Ureter (tissue), 1 donor: ENCODE measurements at places on chromosomes 7 and 10. TPM values are rescaled to one million over a fixed set of nuclear protein-coding genes. Genes with fewer than 3 reads are reported as not detected.

CLCN1 gene
- 0.31 TPM for total RNA-seq

CALHM3 gene
- not detected for total RNA-seq

REEP3 gene
- 56.7 TPM for total RNA-seq

SPDYE6 gene
- not detected for total RNA-seq

EN2 gene
- not detected for total RNA-seq

- peak; percentile 76 for DNase-seq
Measured at GRCh38 chr7:27235387-27236311, 7.0 kb upstream of the EVX1 start.

DNA sequence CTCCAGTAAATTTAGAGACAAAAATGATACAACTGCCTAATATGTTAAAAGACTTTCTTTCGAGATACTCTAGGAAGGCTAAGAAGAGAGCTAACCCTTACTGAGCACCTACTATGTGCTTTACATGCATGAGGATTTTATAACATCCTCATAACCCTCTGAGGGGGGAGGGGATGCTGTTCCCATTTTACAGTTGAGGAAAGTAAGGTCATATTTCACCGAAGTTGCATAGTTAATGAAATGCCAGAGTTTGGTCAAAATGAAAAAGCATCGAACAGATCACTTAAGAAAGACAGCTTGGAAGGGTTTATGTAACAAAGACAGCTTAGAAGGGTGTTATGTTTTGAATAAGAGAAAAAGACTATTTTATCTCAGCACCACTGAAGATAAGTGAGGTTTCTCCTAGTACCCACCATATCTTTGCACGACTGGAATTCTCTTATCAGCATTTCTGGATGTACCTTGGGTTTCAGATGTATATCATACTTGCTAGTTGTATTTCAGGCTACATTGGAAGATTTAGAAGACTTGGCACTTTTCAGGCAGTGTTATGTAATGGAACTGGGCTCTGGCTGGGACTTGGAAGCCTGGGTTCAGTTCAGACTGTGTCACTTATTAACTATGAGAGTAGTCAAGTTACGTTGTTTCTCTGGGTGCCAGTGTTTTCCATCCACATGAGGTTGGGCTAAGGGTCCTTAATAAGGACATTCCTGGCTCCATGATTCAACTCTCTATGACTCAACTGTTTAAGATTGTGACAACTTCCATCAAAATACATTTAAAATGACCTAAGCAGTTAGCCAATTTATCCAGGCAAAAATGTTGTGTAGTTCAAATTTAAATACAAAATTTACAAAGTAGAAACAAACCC is 6.0 kb downstream of the RHOBTB1 start:
- no peak for DNase-seq

DNA sequence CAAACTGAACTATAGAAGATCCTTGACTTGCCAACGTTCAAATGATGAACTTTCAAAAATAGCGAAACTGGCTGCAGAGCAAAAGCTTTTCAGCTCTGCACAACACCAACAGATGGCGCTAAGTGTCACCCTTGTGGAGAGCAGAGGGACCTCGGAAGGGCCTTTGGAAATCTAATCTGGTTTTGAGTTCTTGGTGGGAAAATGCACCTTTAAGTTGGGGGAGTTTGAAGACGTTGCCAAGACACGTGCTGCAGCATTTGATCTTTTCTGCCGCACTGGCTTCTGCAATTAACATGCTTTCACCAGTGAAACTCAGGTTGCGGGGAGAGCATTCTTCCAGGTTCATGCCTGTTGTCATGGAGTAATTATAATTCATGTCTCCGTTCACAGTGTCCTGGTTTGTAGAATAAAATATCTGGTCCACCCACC is 26.3 kb upstream of the WDR11 start:
- DNase-seq, result no peak

GRCh38 chr7:140383954-140384713 is 14.2 kb downstream of the SLC37A3 start:
- DNase-seq, result no peak

DNA sequence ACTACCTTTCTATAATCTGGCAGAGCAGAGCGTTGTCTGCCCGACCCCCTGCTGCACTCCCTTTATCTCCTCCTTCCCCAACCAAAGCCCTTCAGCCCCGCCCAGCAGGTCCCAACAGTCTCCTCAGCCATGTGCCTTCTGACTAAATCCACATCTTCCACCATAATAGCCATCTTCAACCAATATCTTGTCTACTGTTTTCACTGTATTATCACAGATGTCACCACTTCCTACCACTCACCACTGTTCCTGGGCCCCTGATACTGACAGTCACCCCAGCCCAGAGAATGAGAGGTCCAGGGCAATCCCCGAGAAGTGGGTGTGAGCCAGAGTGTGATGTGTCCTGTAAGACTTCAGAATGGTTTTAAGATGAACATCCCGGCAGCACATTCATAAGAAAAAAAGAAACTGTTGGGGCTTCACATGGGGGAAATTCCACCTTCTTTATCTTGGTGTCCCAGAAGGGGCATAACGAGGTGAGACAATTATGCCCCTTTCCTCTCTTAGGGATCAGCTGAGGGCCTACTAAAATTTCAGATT is 25.3 kb downstream of the CCDC6 start:
- DNase-seq, result no peak

DNA sequence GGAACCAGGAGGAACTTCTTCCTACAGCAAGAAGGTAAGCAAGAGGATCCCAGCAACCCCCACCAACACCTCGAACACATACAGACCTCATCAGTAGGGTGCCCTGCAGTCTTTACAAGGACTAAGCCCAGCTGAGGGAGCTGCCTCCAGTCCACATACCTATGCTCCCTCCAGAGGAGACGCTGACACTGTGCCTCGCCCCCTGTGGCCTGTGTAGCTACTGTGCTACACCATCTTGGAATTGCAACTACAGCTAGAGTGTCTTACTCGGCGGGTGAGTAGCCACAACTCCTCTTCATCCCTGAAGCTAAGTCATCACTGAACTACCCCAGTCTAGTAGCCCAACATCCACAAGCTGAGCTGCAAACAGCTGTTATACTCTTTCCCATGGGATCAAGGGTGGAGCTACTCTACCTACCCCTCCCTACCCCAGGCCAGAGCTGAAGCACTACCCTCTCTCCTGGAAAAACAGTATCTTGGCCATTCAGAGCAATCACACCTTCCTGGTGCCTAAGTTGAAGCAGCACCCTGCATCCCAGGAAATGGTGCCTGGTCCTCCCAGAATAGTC is 42.2 kb upstream of the CAMK2B start:
- DNase-seq, result no peak

- DNase-seq, result no peak
Measured at GRCh38 chr10:118980135-118980865, 49.2 kb upstream of the NANOS1 start.

DNA sequence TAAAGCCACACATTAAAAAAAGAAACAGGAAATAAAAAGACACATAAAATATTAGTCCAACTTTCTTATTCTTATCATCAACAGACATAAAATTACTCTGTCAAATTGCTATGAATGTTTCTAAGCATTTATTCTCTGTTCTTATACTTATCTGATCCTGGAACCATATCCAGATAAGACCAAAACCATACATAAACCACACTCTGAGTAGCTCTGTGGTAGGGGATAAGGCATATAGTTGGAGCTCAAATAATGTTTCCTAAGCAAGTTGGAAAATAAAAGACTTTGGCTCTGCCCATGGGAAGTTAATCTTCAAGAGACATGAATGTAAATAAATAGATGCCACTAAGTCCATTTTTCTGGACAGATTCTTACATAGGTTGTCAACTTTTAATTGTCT is 103.1 kb upstream of the PLXDC2 start:
- DNase-seq, result no peak

DNA sequence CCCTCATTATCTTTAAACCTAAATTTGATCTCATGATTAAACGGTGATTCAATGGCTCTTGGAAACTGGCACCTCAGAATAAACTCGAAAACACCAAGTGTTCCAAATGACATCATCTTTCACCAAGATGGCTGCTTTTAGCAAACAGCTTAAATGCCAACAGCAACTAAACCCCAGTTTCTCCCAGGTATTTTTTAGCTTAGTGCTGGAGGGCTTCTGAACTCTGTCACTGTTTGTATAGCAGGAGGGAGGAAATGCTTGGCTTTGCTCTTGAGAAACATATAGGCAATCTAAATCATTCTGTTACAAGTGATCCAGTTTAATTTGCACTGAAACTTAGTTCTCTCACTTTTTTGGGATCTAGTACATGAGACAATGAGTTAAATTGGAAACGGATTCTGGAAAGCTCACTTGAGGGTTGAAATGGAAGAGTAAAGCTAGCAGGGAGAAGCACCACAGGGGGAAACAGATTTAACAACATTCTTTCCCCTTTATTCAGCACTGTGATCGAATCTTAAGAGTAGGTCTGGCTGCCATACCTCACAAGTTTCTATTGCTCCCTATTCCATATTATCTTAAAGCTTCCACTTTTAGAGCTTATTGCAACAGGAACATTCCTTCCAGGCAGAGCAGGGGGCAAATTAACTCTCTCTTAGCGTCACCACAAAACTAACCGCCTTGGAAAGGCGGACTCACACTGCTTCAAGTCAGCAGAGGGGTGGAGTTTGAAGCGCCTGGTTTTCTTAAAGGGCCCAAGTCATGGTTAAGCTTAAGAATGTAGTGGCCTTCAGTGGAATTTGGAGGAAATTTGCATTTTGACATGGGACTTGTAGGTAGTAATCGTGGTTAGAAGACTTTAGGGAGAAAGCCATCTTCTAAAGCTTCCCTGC is 1.8 kb upstream of the CCDC6 start:
- peak; percentile 67 for DNase-seq

DNA sequence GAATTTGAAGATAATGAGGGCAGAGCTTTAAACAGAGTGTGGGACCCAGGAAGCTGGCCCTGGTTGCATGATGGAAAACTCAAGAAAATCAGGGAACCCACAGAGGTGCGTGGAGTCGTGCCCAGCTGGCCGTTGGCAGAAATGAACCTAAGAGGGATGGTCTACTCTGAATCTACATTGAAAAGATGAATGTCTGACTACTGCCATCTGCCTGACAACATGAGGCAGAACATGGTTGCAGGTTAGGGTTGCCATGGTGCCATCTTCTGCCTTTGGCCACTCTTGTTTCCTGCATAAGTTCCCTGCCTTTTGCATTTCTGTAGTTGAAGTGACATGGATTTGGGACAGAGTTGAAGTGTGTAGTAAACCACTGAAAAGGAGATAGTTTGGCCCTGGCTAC is 138.5 kb upstream of the COBL start:
- no peak for DNase-seq
